ENCODE measurements at places on chromosomes 3 and 15.

DNA sequence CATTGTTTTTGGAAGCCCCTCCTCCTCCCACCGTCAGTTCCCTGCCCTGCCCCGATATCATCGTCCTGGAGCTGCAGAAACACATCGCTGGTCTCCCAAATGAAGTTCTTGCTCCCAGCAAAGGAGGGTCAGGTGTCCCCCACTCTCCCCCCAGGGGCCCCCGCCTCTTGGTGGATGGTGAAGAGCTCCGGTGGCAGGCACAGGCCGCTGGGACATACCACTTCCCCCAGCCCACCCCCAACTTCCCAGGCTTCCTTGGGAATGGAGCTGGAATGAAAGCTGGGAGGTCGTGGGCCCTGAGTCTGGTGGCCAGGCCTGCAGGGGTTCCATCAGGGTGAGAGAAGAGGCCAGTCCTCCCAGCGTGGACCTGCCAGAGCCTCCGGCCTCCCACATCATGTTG, 137.7 kb downstream of the CHSY1 start:
- DNase-seq, result no peak

GRCh38 chr15:47136236-47136635, 581.1 kb upstream of the SEMA6D start:
- DNase-seq, result no peak

GRCh38 chr3:73592154-73593144, 32.3 kb downstream of the PDZRN3 start:
- peak; percentile 9 for DNase-seq

DNA sequence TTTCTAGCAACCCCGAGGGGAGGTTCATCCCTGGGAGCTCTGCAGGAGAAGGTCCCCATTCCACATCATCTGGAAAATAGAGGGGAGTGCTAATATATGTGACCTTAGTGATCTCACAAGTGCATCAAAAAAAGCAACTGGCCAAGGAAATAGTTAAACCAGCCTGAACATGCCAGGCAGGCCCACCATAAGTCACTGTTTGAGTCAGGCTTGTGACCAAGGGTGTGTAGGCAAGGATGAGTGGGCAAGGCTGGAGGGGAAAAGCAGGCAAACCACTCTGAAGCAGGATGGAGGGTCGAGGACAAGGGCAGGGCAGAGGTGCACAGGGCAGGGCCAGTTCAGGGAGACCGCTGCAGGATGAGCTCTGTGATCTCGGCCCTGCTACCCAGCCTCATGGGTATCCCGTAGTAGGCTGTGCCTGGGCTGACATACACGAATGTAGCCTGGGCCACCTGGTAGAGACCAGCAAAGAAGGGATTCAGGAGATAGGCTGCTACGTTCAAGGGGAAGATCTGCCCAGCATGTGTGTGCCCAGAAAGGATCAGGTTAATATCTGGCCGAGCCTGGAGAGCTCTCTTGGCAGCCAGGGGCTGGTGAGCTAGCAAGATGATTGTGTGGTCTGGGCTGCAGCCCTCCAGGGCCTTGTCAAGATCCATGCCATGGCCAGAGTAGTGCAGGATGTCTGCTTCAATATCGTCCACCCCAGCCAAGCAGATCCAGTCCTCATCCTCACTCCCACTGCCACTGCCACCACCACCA, 4.3 kb downstream of the GLB1 start:
- no peak for DNase-seq

DNA sequence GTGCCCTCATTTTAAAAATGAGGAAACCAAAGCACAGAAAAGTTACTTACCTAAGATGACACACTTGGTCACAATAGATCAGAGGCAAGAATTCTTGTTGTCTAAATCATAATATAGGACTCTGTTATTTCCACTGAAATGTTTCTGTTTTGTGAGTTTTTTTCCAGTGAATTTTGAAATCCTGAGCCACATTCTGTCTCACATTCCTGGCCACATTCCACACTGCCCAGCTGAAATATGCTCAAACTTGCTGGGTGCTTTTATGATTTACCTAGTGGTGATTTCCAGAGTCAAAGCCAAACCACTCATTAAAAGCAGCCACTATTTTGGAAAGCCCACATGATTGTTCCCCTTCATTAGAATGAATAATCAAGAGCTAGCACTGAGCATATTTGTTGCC, 82.3 kb upstream of the NPHP3 start:
- DNase-seq, result no peak

- DNase-seq, result no peak
These were observed 119.6 kb downstream of the CHDH start for GRCh38 chr3:53726643-53727042.

DNA sequence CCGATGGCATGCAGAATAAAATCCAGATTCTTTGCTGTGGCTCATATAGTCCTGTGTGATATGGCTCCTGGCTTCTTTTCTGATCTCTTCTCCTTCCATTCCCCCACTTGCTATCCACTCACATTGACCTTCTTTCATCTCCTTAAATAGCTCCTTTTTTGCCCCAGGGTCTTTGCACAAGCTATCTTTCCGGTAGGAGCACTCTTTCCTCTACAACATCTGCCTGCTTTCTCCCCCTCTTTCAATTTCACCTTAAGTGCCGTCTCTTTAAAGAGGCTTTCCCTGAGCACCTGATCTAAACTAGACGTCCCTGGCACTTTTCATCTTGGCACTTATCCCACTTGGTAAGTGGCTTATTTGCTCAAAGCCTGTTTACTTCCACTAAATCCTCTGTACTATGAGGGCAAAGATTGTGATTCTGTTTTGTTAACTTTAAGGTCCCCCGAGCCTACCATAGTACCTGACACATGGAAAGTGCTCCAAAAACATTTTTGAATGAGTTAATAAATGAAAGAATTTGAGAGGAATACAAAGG, 323.3 kb upstream of the TLE3 start:
- DNase-seq, result peak; percentile 86

DNA sequence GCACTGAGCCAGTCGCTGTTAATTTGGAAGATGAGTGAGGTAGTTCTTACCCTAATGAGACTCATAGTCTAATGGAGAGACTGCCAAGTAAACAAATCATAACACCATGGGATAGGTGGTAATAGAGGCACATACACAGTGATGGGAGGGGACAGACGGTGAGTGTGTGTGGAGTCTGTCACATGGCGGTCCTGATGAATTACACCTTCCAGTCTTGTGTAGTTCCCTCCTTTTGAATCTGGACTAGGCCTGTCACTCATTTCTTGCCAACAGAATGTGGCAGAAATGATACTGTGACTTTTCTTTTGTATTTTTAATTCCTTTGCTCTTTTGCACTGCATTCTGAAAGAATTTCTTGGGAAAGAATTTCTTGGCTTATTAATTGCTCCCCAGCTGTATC, 78.1 kb downstream of the NR1D2 start:
- peak; percentile 10 for DNase-seq

- no peak for DNase-seq
These were observed 16.8 kb downstream of the CGNL1 start for GRCh38 chr15:57393061-57393460.

GRCh38 chr3:42045708-42046243, 45.4 kb upstream of the TRAK1 start:
- DNase-seq, result peak; percentile 14

- DNase-seq, result no peak
These were observed 83.9 kb upstream of the PSMD6 start for GRCh38 chr3:64107190-64107589.

GRCh38 chr3:23809294-23809693, 3.5 kb downstream of the UBE2E1 start:
- no peak for DNase-seq

DNA sequence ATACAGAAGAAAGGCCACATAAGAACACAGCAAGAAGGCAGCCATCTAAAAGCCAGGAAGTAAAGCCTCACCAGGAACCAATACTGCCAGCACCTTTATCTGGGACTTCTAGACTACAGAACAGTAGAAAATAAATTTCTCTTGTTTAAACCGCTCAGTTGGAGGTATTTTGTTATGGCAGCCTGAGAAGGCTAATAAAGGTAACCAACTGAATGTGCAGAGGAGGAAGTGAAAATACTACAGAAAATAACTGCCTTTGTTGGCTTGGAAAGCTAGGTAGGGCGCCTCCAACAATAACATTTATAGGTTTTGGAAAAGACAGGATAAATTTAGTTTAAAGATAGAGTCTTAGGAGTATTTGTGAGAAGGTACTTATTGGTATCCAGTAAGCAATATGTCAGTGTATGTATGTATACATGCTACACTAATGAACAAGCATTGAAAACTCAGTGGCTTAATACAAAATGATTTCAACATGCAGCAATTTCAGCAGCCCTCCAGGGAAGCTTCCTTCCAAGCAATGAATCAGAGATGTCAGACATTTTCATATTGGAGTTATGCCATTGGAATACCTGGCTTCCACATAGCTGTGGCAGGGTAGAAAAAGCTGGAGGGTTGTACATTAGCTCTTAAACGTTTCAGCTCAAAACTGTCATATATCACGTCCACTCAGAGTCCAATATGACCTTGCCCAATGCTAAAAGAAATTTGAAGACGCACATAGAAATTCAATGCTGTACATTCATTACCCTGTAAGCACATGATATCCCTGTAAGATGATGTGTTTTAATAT, 48.9 kb downstream of the ZBBX start:
- no peak for DNase-seq

DNA sequence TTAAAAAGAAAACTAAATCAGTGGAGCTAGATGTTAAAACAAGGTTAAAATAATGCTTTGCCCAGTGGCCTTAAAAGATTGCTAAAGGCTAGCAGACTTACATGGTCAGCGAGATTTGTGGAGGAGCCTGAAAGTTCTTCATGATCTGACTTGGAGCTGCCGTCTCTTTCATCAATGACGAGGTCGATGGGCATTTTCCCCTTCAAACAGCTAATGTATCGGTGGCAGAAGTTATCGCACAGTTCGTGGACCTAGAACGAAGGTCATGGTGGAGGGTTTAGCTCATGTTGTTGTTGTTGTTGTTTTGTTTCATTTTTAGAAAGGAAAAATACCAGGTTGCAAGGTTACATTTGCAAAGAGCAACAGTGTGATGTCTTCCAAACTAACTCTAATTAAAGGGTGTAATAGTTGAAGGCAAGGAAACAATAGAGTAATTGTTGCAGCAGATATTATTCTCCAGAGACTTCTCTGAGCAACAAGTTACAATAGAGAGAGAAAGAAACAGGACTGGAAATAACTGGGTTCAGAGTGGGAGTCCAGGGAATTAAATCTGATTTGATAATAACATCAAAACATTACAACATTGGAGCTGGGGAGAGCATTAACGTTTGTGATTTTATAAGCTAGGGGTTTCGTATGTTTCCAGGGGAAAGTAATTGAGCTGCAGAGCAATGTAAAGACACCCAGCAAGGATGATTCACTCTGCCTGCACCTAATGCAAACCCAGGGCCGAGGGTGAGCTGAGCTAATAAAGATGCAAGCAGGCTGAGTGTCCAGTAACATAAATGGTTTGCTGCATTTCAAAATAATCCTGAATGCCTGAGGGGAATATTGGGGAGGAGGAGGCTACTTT, 6.6 kb downstream of the MEIS2 start:
- no peak for DNase-seq

GRCh38 chr15:48052946-48053345, 67.8 kb upstream of the SLC24A5 start:
- DNase-seq, result no peak

DNA sequence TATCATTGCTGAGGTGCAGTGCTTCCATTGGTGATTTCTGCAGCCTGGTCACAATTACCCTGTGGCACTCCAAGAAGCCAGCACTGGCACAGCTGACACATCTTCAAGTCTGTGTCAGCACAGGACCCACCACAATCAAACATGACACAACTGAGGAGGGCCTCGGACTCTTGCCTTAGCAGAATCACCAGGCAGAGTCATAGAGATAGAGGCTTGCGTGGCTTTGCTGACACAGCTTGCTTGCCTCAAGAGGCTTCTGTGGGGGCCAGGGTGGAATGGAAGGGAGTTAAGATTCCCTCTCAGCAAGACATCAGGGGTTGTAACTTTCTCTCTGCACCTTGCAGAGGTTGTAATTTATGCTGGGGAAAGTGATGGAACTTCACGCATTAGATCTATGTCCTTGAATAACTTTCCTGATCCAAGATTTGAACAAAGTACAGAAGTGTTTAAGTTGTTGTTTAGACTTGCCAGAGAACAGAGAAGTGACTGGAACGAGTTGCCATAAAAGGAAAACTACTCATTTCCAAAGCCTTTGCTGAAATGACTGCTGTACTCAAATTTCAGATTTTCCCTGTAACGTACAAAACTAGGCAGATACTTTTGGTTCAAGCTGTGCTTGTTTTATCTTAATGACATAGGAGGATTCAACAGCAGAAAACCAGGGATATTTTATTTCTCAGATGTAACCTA, 170.7 kb downstream of the DIPK2A start:
- no peak for DNase-seq

DNA sequence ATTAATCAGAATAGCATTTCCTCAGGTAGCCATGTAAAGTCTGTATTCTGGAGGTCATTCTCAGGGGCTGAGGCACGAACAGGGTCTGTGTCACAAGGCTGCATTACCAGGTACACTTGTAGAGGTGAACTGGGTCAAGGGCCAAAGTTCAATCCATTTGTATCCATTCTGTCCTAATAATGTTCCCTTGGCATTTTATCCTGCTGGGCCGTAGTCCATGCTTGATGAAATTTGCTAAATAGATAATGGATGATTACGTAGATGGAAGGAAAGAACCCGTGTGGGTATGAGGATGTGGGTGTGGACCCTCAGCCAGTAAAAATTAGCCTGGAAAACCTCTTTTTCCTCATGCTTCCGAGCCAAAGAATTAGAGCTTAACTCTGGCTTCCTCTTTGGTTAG, 785.9 kb downstream of the GRM7 start:
- DNase-seq, result no peak

- no peak for DNase-seq
These were observed 16.9 kb upstream of the RAB7A start for GRCh38 chr3:128709038-128709437.

GRCh38 chr3:148266341-148266740, 431.4 kb upstream of the AGTR1 start:
- no peak for DNase-seq

- no peak for DNase-seq
These were observed 87.7 kb downstream of the ATP10A start for GRCh38 chr15:25775317-25775912.

- no peak for DNase-seq
These were observed 4.3 kb downstream of the CD276 start for GRCh38 chr15:73688455-73688854.

- DNase-seq, result no peak
These were observed 22.5 kb downstream of the RHOA start for GRCh38 chr3:49389297-49389696.

- DNase-seq, result peak; percentile 67
These were observed 141.0 kb downstream of the WDR72 start for GRCh38 chr15:53618461-53618860.

Measured in NCI-H2171 treated with DMSO at 0.1 percent for 48 hours (cell line).